ENCODE measurements at places on chromosomes 16 and 17.

- peak; percentile 95 for DNase-seq
Observed at GRCh38 chr17:48026502-48027321, 10.9 kb downstream of the COPZ2 start.

GRCh38 chr16:19132898-19133297 lies 19.1 kb downstream of the ITPRIPL2 start:
- no peak for DNase-seq

GRCh38 chr17:39863918-39864746 lies at the start of gene IKZF3:
Gene IKZF3 (minus strand): TSS chr17:39864312. CDS start chr17:39864126, 186 bp downstream.
- peak; percentile 87 for DNase-seq

- no peak for DNase-seq
Observed at GRCh38 chr17:34236281-34236892, 18.7 kb upstream of the CCL2 start.

- DNase-seq, result no peak
Observed at GRCh38 chr16:80743772-80744171, 60.6 kb downstream of the CDYL2 start.

DNA sequence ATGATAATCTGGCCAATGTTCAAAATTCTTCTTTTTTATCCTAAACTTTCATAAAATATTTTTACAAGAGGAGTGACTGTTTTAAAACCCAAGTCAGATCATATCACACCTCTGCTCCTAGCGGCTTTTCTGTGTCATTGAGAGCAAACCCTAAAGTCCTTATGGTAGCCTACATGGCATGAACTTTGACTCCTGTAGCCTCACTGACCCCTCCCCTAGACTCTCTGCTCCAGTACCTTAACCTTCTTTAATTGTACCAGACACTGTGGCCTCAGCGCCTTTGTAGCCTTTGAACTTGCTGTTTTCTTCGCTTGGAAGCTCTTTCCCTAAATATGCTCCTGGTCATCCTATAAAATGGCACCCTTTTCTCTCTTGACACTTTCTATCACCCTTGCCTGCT lies 7.3 kb upstream of the SMPD3 start:
- DNase-seq, result no peak

DNA sequence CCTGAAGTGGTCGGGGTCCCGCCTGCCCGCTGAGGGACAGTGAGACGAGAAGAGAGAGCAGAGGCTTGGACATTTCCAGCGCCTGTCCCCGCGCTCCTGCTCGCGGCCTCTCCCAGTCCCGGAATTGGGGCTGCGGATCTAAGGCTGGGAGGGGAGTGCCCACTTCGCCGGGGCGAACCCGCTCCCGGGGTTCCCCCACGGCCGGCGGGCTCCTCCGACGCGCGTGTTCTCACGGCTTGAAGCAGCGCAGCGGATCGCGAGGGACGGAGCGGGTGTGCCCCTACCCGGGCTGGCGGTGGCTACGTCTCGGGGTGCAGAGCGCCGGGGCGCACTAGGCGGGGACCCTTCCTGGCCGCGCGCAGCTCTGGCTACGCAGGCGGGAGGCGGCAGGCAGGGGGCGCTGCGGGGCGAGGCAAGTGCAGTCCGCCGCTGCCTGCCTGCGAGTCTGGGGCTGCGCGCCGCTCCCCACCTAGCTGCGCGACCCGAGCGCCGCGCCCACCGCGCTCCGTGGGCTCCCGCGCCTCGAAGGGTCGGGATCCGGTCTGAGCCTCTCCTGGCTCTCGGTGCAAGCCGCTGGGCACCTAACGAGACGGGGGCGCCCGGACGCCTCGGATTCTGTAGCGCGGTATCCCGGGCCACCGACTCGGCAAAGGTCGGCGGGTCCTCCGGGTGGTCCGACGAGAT lies 1.2 kb downstream of the NGFR start:
- peak; percentile 76 for DNase-seq

- DNase-seq, result peak; percentile 20
Observed at GRCh38 chr17:73595479-73595878, 48.8 kb downstream of the SDK2 start.

Measured in thyroid gland (tissue), 4 donors.